ENCODE measurements at places on chromosomes 5 and 9. TPM values are rescaled to one million over a fixed set of nuclear protein-coding genes. Genes with fewer than 3 reads are reported as not detected.

Gene SARDH
- total RNA-seq, result 3.7 TPM

Gene SGCD
- 2.9 TPM for total RNA-seq

GRCh38 chr5:123397538-123397937 lies 25.7 kb downstream of the CEP120 start:
- H3K27me3 ChIP-seq, result no peaks in the 10 kb centered on the region
- peaks cover 23% of the 10 kb centered on the region for H3K36me3 ChIP-seq
- H3K27ac ChIP-seq, result no peak overlapping the region
- no peaks in the 10 kb centered on the region for H3K4me1 ChIP-seq
- DNase-seq, result no peak

DNA sequence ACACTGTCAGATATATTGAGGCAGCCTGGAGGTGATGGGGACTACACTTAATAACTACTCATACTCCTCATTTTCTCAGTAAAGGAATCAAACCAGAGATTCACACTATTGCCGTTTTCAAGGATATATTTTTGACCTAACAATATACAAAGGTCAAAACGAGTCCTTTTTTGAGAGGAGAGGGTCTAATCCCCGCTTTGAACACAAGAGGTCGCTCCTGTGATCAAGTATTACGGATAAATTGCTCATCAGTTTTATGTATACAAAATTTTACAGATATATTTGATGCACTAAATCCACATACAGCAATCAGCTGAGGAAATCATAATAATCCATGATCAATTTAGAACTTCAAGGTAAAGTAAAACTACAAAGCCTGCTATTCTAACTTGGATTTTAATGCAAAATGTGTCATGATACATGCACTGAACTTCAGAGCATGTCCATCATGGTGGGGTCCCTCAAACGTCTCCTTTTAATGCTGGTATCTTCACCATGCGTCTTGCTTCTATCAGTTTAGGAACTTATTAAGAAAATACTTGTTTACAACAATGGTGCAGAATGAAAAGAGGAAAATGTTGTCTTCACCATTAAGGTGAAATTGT lies 2.5 kb upstream of the ISL1 start:
- H3K27ac ChIP-seq, result no peak overlapping the region
- H3K36me3 ChIP-seq, result no peaks in the 10 kb centered on the region
- DNase-seq, result no peak
- no peak overlapping the region for H3K4me3 ChIP-seq

DNA sequence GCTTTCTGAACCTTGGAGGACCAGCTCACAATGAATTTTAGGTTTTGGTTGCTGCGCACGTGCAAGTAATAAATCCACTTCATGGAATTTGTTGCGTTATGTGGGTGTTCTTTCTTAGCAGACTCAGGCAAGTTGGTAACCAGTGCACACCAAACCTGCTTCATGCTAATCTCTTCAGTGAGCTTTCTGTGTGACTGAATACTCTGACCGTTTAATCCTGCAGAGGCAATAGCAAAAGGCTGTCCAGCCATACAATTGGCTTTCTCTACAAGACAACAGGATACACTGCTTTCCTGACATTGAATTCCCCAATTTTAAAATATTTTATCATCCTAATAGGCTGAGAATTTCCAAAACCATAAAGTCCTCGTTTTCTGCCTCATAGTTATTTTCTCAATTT lies 10.3 kb downstream of the UGT3A2 start:
- DNase-seq, result no peak
- no peak overlapping the region for H3K4me3 ChIP-seq
- no peaks in the 10 kb centered on the region for H3K27me3 ChIP-seq

DNA sequence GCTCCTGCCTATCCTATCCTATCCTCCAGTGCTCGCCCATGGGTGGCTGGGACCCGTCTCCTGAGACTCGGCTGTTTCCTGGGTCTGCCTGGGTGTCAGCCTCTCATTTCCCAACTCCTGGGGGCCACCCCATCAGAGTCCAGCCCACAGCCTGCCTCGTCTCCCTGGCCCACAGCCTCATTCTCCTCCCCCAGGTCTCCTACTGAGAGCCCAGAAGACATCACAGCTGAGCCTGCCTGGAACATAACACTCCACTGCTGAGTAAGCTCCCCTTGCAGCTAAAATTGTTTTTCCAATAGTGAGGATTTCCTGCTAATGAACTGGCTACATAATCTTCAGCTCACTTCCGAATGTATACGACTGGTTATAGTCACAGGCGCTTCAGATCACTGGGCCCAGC lies 95.3 kb downstream of the TTLL11 start:
- DNase-seq, result no peak
- H3K27ac ChIP-seq, result no peak overlapping the region
- no peak overlapping the region for H3K4me3 ChIP-seq
- no peaks in the 10 kb centered on the region for H3K36me3 ChIP-seq
- peaks cover 5% of the 10 kb centered on the region for H3K4me1 ChIP-seq

DNA sequence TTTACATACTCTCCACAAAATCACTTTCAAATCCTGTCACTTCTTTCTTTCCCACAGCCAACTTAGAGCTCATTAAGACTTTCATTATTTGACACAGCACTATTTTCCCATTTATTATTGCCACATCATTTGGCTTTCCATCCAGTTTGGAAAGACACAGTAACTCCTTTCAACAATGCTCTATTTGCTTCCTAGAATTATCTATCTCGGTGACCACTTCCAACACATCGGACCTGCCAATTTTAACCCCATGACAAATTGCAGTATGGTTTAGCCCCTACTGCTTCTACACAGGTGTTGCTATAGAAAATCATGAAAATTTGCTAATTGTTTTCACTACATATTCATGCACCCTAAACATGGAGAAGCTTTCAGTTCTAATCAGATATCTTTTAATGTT lies 190.6 kb upstream of the COX7C start:
- no peaks in the 10 kb centered on the region for H3K27me3 ChIP-seq
- H3K27ac ChIP-seq, result no peak overlapping the region
- no peaks in the 10 kb centered on the region for H3K4me1 ChIP-seq
- no peaks in the 10 kb centered on the region for H3K36me3 ChIP-seq
- no peak for DNase-seq
- no peak overlapping the region for H3K4me3 ChIP-seq

- H3K36me3 ChIP-seq, result no peaks in the 10 kb centered on the region
- no peak overlapping the region for H3K4me3 ChIP-seq
- no peaks in the 10 kb centered on the region for H3K4me1 ChIP-seq
- H3K27ac ChIP-seq, result no peak overlapping the region
- DNase-seq, result no peak
- H3K27me3 ChIP-seq, result no peaks in the 10 kb centered on the region
Observed at GRCh38 chr5:105230516-105231157, 1668.0 kb upstream of the NUDT12 start.

- no peaks in the 10 kb centered on the region for H3K36me3 ChIP-seq
- no peak for DNase-seq
- no peak overlapping the region for H3K4me3 ChIP-seq
- H3K4me1 ChIP-seq, result no peaks in the 10 kb centered on the region
- no peak overlapping the region for H3K27ac ChIP-seq
Observed at GRCh38 chr5:178389796-178390195, 157.2 kb upstream of the PHYKPL start.
